Stimulated activated CD4-positive, alpha-beta T cell treated with anti-CD3 and anti-CD28 coated beads, Interleukin-15, amount 100 ng/mL, for 48 hours (primary cell): ENCODE measurements at places on chromosomes 12 and 14.
A peak's percentile ranks its signal among the peaks of the same experiment; 100 is the strongest.

DNA sequence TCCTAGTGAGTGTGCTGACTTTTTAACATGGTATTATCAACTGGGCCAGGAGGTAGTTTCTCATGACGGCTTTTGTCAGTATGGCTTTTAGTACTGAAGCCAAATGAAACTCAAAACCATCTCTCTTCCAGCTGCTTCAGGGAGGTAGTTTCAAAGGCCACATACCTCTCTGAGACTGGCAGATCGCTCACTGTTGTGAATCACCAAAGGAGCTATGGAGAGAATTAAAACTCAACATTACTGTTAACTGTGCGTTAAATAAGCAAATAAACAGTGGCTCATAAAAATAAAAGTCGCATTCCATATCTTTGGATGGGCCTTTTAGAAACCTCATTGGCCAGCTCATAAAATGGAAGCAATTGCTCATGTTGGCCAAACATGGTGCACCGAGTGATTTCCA, 141.1 kb downstream of the HMGA2 start:
- DNase-seq: no peak

- DNase-seq: no peak
These were observed 2.3 kb upstream of the CEBPE start for GRCh38 chr14:23121361-23121771.

DNA sequence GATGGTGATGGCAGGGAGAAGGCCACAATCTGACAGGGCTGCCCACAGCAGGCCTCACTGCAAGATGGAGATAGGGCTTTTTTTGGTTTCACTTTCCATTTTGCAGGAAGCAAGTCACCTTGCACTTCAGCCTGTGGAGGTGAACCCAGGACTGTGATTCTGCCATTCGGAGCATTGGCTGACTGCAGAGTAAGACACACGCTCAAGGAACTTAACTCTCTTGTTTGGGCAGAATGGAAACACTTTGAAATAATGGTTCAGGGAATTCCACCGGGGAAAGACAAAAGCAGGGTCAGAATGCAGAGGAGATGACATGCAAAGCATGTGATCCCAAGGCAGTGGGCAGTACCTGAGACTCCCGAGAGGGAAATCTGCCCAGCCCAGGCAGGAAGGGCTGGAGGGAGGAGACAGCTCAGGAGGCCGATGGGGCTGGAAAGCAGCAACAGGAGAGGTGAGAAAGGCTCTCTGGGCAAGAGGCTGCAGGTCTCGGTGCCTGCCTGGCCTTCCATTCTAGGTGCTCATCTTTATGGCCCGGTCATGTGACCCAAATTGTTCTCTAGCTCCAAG, 58.7 kb upstream of the PRMT8 start:
- DNase-seq: no peak

DNA sequence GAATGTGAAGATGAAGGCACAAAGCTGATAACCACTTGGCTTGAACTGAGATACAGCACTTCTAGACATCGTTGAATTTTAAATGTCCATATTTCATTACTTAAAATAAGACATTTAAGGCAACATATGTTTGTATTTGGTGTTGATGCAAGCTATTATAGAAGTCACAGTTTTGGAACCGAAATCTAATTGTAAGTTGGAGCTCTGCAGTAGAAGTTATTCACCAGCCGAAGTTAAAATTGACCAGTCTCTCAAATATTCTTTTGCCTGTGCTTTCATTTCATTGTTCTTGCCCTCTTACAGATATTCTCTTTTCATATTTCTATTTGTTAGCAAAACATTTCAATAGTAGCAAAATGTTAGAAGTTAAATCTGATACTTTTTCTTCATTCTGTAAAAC, 332.7 kb downstream of the PDZRN4 start:
- DNase-seq: no peak

- DNase-seq: peak; percentile 48
These were observed 4.1 kb downstream of the CKB start for GRCh38 chr14:103518422-103519042.

- peak; percentile 4 for DNase-seq
These were observed at the start of gene SMOC1 for GRCh38 chr14:69879175-69880043. Gene SMOC1 (plus strand): TSS chr14:69879416. CDS start chr14:69879679, 263 bp downstream.

DNA sequence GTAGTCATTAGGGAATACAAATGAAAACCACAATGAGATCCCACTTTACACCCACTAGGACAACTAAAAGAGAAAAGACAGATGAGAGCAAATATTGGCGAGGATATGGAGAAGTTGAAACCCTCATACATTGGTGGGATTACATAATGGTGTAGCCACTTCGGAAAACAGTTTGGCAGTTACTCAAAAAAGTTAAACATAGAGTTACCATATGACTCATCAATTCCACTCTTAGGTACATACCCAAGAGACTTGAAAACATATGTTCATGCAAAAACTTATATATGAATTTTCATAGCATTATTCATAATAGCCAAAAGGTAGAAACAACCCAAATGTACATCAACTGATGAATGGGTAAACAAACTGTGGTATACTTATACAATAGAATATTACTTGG, 27.1 kb downstream of the ALDH1L2 start:
- no peak for DNase-seq

- no peak for DNase-seq
These were observed 35.5 kb downstream of the FBLN5 start for GRCh38 chr14:91912035-91912434.

DNA sequence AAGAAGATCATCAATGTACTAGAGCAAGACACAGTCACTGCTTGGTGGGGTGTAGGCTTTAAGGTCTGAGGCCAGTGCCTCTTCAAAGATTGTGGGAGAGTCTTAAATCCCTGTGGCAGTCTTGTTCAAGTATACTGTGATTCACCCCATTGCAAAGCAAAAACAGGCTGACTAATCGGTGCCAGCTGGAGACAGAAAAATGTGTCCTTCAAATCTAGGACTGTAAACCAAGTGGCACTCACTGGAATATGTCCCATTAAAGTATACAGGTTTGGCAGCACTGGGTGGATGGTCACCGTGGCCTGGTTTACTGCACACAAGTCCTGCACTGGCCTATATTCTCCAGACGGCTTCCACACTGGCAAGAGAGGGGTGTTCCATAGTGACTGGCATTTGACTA, 1315.3 kb downstream of the TMEM121 start:
- DNase-seq: no peak

- DNase-seq: no peak
These were observed 354.4 kb upstream of the FLRT2 start for GRCh38 chr14:85175556-85175955.

DNA sequence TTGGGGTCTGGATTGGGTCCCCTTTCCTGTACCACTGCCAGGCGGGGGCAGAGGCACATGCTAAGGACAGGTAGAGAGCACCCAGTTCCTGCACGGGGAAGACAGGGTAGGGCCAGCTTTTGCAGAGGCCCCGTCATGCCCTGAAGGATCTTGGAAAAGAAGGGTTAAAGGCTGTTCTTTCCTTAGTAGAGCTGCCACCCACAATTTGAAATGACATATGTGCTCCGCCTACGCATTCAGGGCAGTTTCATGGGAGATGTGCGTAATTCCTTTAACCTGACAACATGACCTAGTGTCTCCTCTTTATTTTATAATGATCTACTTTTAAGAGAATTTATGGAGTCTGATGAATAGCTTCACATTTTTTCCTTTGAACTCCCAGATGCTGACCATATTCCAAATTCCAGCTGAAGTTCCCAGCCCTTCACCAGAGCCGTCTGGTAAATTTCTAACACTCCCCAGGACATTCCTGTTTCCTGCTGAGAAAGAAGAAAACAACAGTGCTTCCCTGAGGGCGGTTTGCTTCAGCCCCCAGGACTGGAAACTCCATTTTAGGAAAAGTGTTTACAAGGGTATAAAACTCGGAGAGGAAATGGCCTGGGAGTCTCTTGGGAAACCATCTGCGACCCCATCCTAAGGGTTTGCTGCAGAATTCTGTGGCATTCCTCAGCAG, 58.9 kb upstream of the PLEKHG3 start:
- DNase-seq: no peak

- DNase-seq: no peak
These were observed 133.9 kb downstream of the STXBP6 start for GRCh38 chr14:24915958-24916595.

DNA sequence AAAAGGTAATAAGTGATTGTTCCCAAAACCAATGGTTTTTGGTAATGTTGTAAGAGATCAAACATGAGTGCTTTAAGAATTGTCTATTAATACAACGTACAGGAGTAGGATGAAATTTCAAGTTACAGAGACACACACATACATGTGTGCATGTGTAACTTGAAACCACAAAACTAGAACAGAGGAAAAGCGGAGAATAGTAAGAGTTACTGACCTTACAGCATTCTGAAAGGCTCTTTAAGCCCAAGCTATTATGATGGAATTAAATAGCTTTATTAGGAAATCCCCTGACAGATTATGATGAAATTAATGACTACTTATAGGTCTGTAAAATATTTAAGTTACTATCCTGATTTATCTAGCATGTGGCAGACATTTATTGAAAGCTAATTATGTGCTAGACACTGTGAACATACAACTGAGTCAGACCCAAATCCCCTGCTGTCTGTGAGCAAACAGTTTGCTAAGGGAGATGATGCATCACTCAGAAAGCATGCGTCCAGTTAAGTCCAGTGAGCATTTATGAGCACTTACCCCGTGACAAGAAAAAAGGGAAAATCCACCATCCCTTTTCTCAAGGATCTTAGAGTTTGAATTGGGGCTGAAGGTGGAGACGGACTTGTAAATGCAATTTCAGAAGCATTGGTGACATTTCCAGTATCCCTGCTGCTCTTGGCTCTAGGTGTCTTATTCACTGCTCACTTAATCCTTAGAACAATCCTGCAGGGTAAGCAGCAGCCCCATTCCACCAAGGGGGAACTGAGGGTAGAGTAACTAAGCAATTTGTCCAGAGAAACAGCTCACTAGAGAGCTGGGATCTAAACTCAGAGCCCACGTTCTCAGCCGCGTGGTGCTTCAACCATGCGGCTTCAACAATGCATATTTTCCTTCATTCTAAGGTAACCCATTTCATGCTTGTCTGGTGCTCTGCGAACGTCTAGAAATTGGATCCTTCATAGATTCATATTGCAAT, 117.4 kb downstream of the EML1 start:
- DNase-seq: no peak

- DNase-seq: no peak
These were observed 16.7 kb downstream of the SETD3 start for GRCh38 chr14:99463974-99464373.

DNA sequence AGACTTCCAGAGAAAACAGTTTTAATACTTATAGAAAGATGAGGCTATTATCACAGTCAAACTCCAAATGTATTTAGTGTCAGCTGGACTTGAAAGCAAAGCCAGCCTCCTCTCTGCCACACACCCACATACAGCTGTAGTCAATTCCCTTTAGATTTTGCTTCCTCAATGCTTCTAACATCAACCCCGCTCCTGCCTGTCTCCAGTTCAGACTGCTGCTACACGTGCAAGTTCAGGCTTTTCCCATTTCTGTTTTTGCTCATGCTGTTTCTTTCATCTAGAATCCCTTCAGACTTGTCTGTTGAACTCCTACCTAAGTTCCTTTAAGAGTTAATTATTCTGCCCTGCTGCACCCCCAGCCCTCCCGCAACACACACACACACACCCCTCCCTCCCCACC, 380.0 kb downstream of the KCNH5 start:
- DNase-seq: no peak

DNA sequence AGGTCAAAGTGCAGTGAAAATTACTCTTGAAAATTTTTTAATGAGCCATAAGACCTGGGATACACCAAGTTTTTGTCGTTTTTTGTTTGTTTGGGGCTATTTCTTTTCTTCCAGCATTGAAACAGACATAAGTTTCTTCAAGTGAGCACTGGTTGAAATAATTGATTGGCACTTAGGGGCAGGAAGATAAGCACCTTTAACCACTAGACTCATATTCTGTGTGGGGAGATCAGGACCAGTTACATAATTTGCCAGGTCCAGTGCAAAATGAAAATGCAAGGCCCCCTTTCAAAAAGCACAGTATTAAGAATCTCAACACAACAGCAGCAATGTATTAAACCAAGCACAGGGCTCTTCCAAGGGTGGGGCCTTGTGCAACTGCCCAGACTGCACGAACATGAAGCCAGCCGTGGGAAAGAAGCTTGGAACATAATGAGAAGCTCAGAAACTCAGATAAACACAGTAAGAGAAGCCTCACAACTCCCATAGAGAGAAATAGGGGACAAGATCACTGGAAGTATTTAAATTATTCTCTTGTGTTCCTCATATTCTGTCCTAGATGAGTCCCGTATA, 3.2 kb upstream of the TCP11L2 start:
- DNase-seq: no peak

- no peak for DNase-seq
These were observed 7.1 kb upstream of the SERPINA9 start for GRCh38 chr14:94483071-94483451.

DNA sequence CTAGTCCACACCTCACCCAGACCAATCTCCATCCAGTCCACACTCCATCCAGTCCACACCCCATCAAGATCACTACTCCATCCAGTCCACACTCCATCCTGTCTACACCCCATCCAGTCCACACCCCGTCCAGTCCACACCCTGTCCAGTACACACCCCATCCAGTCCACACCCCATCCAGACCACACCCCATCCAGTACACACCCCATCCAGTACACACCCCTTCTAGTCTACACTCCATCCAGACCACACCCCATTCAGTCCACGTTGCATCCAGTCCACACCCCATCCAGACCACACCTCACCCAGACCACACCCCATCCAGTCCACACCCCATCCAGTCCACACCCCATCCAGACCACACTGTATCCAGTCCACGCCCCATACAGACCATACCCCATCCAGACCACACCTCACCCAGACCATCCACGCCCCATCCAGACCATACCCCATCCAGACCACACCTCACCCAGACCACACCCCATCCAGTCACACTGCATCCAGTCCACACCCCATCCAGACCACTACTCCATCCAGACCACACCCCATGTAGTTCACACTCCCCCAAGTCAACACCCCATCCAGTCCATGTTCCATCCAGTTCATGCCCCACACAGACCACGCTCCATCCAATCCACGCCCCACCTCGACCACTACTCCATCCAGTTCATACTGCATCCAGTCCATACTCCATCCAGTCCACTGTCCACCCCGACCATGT, 116.6 kb upstream of the RTL1 start:
- DNase-seq: no peak

- DNase-seq: no peak
These were observed 66.5 kb downstream of the ANO6 start for GRCh38 chr12:45282411-45282810.

DNA sequence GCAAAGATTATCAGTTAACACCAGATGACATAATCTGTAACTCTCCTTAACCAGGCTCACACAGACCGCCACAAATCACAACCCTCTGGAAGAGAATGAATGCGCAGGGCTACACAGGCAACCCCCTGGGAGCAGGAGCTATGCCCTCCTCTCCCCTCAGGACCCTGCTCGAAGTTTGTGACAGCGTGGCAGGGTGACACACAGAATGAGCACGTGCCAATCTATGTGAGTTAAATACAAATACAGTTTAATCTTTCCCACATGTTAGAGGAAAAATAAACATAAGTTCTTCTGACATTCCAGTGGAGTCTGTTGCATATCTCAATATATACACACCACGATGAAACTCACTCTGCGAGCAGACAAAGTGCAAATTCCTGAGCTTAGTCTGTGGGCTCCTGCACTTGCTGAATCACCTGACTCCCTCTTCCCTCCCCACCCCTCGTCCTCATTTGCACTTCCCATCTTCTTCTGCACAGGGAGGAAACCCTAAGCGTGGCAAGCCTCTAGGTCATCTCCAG, 37.6 kb downstream of the BCAT1 start:
- DNase-seq: no peak
